ENCODE measurements at places on chromosomes 3 and 15. TPM values are rescaled to one million over a fixed set of nuclear protein-coding genes. Genes with fewer than 3 reads are reported as not detected.

GRCh38 chr3:16066975-16067374 is 107.5 kb upstream of the GALNT15 start:
- DNase-seq, result peak; percentile 46

DLEC1 gene
- not detected for total RNA-seq

GRCh38 chr3:125319765-125320164 is 55.4 kb downstream of the ZNF148 start:
- no peak for DNase-seq

SAMMSON gene
- 0.12 TPM for total RNA-seq

TMC3 gene
- not detected for total RNA-seq

SLC15A2 gene
- total RNA-seq, result not detected

GRCh38 chr3:7309641-7310102 is 448.8 kb downstream of the GRM7 start:
- DNase-seq, result no peak

THRB gene
- total RNA-seq, result not detected

- DNase-seq, result no peak
These were observed 12.0 kb downstream of the DNASE1L3 start for GRCh38 chr3:58198804-58199203.

KNL1 gene
- total RNA-seq, result 33.6 TPM

CCDC13 gene
- 0.02 TPM for total RNA-seq

DNA sequence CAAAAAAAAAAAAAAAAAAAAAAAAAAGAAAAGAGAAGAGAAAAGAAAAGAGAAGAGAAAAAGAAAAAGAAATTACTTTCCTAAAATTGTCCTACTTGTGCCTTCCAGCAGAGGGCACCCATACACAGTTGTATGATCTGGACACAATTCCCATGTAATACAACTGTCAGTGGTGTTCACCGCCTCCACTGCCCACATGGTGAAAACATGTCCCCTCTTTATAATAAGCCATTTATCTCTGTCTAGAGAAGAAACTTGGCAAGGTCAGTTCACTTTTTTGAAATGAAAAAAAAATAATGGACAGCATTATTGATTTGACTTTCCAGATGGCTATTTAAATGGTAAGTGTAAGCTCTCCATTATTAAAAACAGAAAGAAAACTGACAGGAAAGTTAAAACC is 459.4 kb downstream of the GBE1 start:
- peak; percentile 39 for DNase-seq

CLN6 gene
- 26.1 TPM for total RNA-seq

- no peak for DNase-seq
These were observed 953.8 kb upstream of the ALCAM start for GRCh38 chr3:104412608-104413580.

- DNase-seq, result no peak
These were observed 156.8 kb downstream of the ALCAM start for GRCh38 chr3:105523501-105523900.

DNA sequence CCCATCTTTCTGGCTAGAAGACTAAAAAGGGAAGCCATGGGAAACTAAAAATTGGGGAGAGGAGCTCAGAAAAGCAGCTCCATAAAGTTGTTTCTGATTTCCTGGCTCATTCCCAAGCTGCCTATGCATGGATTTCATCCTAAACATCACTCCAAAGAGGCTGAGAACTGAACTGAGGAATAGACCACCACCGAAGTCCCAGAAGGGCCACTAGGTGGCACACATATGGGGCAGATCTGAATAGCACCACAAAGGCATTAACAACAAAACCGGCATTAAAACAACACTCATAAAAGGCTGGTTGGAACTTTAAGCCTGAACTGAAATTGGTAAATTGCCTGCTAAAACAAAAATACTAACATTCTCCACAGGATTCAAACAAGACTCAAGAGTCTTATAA is 106.3 kb downstream of the PLD1 start:
- DNase-seq, result peak; percentile 61

WDR76 gene
- total RNA-seq, result 36.0 TPM

DNA sequence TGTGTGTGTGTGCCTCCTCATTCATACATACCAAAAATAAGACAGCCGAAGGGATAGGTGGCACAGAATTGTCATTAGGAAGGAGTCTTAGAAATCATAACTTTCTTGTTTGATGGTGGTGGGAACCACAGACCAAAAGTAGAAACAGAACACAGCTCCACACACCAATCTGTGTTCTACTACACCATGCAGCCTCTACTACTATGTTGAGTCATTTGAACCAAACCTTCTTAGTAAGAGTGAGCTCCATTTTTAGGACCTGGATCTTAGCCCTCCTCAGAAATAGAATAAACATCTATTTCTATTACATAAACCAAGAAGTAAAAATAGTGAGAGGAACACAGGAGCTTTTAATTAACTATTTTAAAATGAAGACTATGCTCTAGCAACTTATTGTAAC is 27.9 kb upstream of the PLCH1 start:
- no peak for DNase-seq

KIF15 gene
- 19.4 TPM for total RNA-seq

GRCh38 chr3:117526470-117527079 is 817.0 kb downstream of the TUSC7 start:
- DNase-seq, result no peak

RUVBL1 gene
- 169 TPM for total RNA-seq

COL7A1 gene
- total RNA-seq, result 128 TPM

DNA sequence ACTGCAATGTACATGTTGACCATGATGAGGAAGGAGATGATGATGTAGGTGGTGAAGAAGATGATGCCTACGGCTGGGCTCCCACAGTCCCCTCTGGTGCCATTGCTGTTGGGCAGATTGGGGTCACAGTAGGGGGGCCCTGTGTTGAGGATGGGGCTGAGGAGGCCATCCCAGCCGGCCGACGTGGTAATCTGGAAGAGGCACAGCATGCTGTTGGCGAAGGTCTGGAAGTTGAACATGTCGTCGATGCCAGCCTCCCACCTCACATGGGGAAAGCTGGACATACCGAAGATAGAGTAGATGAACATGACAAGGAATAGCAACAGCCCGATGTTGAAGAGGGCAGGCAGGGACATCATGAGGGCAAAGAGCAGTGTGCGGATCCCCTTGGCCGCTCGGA is 48.6 kb upstream of the SCN5A start:
- DNase-seq, result no peak

DNA sequence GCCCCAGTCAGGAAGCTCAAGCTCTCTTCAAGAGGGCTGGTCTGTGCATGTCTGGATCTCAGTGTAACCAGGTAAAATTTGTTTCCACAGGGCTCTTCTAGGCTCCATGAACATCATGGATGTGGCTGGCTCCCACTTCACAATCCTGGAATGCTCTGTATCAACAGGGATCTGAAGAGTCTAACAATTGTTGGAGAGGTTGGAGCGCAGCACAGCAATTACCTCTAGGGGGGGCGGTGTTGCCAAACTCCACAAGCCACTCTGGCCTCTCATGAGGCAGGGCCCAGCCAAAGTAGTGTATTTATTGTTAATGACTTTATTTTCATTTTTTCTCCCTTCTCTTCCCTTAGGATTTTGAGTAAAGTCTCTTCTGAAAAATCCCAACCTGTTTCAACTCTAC is 6.1 kb upstream of the EIF2B5 start:
- DNase-seq, result peak; percentile 39

- no peak for DNase-seq
These were observed 192.5 kb downstream of the GOLGA6L6 start for GRCh38 chr15:20348900-20349773.

GRCh38 chr3:146536681-146537080 is 7.7 kb downstream of the PLSCR1 start:
- DNase-seq, result no peak

SUSD5 gene
- 11.6 TPM for total RNA-seq

OXSR1 gene
- total RNA-seq, result 38.8 TPM

DNA sequence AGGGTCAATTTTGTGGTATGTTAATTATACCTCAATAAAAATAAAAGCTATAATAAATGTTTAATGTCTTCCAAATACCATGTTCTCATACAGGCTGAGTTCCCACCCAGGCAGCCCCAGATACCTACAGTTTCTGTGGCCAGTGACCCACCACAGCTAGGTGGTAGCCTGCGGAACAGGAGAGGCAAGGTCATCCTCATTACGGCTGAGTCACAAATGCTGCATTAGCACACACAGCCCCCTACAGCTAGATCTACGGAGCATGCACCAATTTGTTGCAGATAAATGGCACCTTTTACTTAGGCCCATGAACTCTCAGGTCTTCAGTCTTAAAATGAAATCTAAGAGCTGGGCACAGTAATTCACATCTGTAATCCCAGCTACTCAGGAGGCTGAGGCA is 5.1 kb downstream of the SPATA12 start:
- peak; percentile 23 for DNase-seq

RAD51 gene
- total RNA-seq, result 15.7 TPM

GRCh38 chr3:63980019-63980418 is 43.3 kb downstream of the PSMD6 start:
- no peak for DNase-seq

NIT2 gene
- total RNA-seq, result 107 TPM

- no peak for DNase-seq
These were observed 15.4 kb downstream of the HHLA2 start for GRCh38 chr3:108311797-108312196.
